ENCODE measurements at places on chromosomes 3 and 15.

- no peak for DNase-seq
Observed at GRCh38 chr15:72078887-72079286, 39.1 kb downstream of the MYO9A start.

DNA sequence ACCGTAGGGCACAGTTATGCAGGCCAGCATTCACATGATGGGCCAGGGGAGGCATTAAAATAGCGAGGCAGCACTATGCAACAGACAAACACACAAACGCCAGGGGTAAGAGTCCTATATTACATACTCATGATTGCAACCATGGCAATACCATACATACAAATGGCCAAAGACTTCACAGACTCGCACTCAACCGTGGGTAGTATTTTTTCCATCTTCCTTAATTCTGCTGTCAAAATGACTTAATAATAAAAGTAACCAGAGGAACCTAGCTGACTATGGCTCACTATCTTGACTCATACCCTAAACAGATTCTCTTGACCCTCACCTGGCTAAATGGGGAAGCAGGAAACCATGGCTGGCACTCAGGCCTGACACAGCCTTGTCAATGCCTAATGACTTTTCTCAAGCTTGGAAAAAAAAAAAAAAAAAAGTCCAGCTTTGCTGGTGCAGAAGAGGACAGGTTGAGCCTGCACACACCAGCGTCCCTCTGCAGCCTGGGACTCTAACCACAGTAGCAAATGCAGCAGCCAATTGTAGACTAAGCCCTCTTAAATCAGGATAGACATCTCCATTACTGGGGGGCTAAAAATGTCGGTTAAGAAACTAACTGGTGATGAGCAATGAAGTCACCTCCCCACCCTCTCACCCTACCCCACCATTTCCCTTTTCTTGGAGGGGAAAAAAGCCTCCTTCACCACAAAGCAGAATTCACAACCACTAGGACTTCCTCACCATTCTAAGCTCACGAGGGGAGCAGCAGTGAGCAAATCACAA is 23.1 kb downstream of the CCDC12 start:
- no peak for DNase-seq

DNA sequence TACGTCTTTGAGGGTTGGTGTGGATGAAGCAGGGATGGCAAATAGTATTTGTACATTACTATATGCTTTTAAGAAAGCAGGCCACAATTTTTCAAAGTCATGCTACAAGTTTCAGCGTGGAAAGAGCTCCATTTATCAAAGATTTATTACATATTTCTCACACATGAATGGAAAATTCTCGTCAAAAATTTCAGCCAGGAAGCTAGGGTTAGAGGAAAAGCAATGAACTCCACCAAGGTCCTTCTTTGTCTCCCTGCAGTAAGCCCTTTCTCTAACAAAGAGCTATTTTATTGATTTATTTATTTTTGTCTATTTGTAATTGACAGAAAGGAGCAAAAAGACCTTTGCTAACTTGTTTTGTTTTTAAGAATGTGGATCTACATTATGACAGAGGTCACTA is 7.5 kb upstream of the ZBTB20 start:
- DNase-seq, result no peak

- no peak for DNase-seq
Observed at GRCh38 chr3:40971191-40972168, 227.8 kb upstream of the CTNNB1 start.

GRCh38 chr3:52684184-52684583 is 1.5 kb downstream of the PBRM1 start:
- no peak for DNase-seq

GRCh38 chr3:118970819-118971218 is 63.8 kb downstream of the IGSF11 start:
- no peak for DNase-seq

DNA sequence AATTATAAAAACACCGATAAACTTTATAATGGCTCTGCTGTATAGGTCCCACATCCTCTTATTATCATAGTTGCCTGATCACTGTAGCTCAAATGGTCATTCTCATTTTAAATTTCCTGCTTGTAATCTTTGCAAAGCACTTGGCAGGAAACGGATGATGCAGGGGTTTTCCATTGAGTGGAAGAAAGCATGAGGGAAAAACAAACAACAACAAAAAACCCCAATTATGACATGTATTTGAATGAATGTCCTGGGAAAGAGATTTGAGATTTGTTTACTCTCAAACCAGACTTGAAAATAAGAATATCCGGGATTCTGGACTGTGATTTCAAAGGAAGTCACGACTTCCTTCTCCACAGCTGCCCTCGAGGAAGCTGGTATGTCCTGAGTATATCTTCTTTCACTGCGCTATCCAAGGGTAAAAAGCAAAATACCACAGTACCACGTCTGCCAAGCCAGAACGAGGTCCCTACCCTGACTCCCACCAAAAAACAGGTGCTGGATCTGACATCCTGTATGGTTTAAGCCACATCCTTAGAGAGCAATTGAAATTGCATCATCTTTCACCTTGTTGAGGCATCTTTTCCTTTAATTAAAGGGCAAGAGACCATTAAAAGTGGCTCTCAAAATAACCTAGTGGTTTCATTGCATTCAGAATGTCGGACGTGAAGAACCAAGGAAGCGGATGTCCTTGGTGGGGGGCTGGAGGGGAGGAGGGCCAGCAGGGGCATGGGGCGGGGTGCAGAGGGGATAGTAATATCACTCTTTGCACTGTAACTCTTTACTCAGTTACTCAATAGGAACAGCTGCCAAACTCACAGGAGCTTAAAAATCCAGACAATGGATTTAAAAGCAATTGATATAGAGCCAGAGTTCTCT is 13.5 kb upstream of the TIPIN start:
- no peak for DNase-seq

DNA sequence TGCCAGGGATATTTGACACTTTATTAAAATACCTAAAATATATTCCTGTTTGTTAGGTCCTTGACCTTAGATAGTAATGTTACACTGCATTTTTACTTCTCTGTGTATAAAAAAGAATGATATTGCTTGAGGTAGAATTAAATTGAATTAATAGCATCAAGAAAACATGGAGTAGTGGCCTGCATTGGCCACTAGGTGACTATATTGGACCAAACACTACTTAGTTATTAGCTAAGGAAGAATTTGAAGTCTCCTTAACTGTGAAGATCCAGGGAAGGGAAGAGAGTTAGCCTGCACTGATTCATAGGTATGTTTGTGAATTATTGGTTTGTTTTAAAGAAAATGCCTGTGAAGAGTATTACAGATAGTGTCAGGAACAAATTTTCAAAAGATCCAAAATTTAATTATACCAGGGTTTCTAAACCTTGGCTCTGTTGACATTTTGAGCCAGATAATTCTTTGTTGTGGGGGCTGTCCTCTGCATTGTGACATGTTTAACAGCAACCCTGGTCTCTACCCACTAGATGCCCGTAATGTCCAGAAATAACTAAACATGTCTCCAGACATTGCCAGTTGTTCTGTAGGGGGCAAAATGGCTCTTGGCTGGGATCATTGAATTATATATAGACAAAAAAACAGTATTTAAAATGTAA is 103.6 kb upstream of the THSD4 start:
- no peak for DNase-seq

GRCh38 chr3:46324036-46324435 is 29.9 kb upstream of the CCR2 start:
- DNase-seq, result no peak

- DNase-seq, result no peak
Observed at GRCh38 chr15:67002368-67002767, 63.0 kb upstream of the SMAD3 start.

GRCh38 chr3:42056840-42057239 is 34.3 kb upstream of the TRAK1 start:
- DNase-seq, result no peak

- DNase-seq, result no peak
Observed at GRCh38 chr3:152291649-152292066, 22.9 kb downstream of the MBNL1 start.

GRCh38 chr3:179299316-179299715 is 23.5 kb upstream of the ZNF639 start:
- no peak for DNase-seq

GRCh38 chr3:107117922-107118536 is 259.2 kb upstream of the CCDC54 start:
- no peak for DNase-seq

GRCh38 chr3:68271145-68271544 is 616.7 kb upstream of the SUCLG2 start:
- DNase-seq, result no peak

DNA sequence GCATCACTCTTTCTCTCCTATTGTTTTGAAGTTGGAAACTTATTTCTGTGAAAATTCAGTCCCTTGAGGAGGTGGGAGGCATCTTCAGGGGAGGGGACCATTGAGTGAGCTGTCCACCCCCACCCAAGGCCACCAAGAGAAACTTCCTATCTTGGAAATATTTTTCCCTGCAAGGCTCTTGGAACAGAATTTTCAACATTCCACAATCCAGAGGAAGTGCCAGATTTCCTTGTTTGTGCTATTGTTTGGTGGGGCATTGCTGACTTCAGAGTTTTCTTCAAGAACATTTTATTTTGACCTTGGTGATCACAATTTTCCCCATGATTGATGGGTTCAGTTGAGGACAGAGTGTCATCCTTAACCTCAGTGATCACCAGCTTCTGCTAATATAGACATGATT is 12.0 kb downstream of the DNASE1L3 start:
- DNase-seq, result no peak

GRCh38 chr3:37249717-37250116 is 75.3 kb upstream of the LRRFIP2 start:
- DNase-seq, result no peak

GRCh38 chr3:184993394-184993793 is 159.5 kb downstream of the C3orf70 start:
- DNase-seq, result no peak

GRCh38 chr15:74343797-74344127 is 23.7 kb downstream of the CYP11A1 start:
- no peak for DNase-seq

- no peak for DNase-seq
Observed at GRCh38 chr3:183255348-183255730, 2.3 kb downstream of the B3GNT5 start.

GRCh38 chr3:10946526-10946925 is 46.0 kb upstream of the SLC6A1 start:
- no peak for DNase-seq

- no peak for DNase-seq
Observed at GRCh38 chr3:100880845-100881244, 112.4 kb downstream of the ABI3BP start.

DNA sequence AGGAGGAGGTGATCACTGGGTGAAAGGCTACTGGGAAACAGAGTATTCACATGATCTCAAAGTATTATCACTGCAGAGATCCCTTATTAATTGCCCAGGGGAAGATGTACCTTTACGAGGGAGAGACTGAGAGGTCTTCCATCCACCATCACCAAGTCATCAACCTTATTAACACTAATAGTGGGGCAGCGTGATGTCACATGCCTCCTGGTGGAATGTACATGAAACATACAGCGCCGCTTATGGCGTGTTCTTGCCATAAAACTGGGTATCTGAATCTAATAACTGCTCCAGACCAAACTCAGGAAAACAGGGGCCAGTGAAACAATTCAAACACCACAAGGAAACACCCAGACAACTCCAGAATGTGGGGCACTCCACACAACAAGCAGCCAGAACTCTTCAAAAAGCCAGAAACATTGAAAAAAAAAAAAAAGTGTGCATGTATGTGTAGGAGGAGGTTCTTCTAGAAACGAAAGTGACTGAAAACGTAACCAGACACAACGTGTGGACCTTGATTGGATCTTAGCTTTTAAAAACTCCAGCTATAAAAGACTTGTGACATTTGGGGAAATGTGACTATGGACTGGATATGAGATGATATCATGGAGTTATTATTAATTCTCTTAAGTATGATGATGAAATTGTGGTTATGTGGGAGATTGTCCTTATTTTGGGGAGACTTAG is 4.6 kb downstream of the STIMATE start:
- DNase-seq, result no peak

DNA sequence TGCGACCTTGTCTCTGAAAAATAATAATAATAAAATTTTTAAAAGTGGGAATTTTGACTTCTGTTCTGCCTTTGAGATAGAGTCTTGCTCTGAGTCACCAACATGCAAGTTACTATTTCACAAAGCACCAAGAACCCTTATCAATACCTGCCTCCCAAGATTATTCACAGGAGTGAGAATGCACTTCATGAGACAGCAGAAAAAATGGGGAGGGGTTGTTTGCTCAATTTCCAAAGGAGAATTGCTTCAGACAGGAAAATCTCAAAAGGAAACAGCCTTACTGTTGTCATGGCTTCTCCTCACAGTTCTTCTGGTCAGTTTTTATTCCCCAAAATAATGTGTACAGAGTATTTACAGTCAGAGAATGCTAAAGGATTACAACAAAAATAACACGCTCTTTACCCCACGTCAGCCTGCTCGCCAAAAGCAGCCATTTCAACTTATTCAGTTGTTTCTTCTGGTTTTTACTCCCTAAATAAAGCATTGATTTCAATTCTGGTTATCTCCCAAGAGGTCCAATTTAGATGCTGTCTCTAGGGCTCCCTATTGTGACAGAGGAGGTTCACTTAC is 89.0 kb downstream of the PPCDC start:
- no peak for DNase-seq

GRCh38 chr3:114333923-114334240 is 40.1 kb downstream of the TIGIT start:
- DNase-seq, result no peak

GRCh38 chr3:117408811-117409210 is 699.2 kb downstream of the TUSC7 start:
- DNase-seq, result no peak

DNA sequence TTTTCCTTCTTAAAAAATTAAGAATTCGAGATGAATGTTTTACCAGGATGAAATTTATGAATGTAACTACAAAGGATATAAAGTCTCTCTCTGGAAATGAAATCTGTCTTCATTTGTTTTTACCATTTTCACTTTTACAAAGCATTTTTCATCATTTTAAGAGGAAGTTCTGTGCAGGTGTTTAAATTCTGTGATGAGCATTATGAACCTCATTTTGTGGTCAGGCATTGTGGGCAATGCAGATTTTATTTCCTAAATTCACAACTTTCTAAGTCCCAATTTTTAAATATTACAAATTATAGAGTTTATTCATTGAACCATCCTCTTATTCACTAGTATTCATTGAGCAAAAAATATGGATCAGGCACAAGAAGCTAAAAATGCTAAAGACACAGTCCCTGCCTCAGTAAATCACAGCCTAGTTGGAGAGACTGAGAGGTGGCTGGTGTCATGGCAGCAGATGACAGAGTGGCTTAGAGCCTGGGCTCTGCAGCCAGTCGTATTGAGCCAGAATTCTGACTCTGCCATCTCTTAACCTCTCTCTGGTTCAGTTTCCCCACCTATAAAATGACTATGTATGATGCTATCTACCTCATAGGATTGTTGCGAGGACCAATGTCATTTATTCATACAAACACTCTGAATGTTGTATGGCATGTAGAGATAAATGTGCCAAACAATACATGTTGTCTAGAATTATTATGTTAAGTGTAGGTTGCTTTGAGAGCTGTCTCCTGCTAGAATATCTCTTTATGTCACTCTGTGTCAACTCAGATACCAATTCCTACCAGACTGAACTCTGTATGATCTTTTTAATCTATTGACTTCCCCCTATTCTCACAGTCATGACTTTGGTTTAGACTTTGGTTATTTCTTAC is 7.5 kb upstream of the TGFBR2 start:
- DNase-seq, result no peak

Measured in progenitor cell of endocrine pancreas (in vitro differentiated cells).